Anterior cingulate cortex (tissue), 58 donors: ENCODE measurements at places on chromosomes 5 and 9.

- DNase-seq: no peak
Observed at GRCh38 chr5:766666-767431, 17.7 kb downstream of the ZDHHC11B start.

DNA sequence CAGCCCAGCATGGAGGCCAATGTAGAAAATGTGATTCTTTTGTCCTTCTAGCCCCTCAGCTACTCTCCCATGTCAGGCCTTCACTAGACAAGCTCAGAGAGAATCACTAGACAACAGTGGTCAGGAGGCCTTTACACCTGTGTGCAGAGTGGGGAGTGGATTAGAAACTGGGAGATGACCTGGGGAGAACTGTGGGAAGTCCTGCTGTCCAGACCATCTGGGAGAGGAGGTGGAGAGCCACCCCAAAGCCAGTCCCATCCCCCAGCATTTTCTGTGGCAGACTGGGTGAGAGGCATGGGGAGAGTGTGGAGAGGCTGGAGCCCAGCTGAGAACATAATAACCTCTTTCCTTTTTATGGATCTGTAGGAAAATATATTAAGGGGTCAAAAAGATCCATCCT, 452.0 kb upstream of the DMAC1 start:
- no peak for DNase-seq

DNA sequence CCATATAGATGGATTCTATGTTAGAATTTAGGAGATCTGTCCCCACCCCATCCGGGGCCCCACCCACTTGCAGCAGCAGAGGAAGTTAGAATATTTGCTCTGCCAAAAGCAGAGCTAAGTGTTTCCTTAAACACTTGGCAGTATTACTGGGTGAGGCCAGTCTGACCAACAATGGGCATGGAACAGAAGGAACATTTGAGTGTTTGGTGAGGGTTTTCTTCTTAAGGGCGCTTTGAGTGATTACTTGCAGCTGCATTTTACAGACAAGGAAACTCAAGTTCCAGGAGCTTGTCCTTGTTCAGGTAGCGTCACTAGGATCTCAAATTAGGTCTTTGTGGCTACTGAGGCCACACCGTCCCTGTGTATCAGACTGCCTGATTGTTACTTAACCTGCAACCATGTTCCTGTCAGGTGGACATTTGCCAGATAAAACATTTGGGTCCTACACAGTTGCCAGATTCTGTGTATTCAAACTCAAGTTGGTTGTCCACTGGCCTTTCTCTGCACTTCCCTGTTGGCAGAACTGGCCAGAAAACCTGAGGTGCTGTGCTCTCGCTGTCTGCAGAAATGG, 59.3 kb downstream of the SLC46A2 start:
- DNase-seq: no peak

DNA sequence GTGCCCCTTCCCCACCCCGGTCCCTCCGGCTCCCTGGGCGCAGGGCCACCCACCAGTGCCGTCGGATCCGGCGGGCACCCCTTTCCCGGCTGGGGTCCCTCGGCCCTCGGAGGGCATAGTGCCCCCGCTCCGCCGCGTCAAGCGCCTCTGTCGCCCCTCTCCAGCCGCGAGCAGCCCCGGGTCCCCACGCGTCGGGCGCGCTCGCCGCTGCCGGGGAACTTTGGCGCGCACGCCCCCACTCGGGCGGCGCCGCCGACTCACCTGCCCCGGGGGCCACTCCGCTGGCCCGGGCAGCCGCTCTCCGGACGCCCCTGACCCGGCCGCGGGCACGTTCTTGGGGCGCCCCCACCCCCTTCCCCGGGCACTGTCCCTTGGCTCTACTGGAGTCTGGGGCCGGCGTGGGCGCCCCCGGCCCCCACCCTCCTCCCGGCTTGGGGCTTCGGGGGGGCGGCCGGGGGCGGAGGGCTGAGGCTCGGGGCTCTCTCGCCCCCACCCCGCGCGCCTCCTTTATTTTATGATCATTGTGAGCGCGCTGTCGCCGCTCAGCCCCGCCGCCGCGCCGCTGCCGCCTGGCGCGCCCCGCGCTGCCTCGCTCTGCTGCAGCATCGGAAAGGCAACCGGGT, 1.1 kb upstream of the FAM78A start:
- DNase-seq: no peak

GRCh38 chr5:60497706-60498500, 202.1 kb downstream of the DEPDC1B start:
- DNase-seq: no peak

DNA sequence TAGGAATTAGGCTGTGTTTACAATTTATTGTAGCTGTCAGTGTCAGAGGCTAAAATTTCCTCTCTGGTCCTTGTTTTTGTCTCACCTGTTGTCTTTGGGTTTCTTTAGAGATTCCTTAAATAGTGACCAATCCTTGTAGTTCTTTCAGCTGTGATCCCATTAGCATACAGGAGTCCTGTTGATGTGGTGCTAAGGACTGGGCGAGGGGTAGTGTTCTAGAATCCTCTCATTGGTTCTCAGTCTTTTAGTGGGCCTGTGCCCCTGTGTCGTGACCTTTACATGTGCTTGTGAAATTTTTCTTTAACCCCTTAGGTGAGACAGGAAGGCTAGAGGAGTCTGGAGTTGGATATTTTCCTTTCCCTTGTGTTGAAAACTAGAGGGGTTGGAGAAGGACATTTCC, 51.2 kb downstream of the ZNF618 start:
- no peak for DNase-seq

GRCh38 chr5:100890461-100891008, 12.5 kb downstream of the ST8SIA4 start:
- no peak for DNase-seq
